ENCODE measurements at places on chromosomes 7 and 10.

- no peak for DNase-seq
Observed at GRCh38 chr7:44590910-44591309, 8.9 kb upstream of the TMED4 start.

- DNase-seq, result no peak
Observed at GRCh38 chr7:131486346-131486745, 70.1 kb downstream of the PODXL start.

- DNase-seq, result no peak
Observed at GRCh38 chr7:17320657-17321056, 22.2 kb downstream of the AHR start.

DNA sequence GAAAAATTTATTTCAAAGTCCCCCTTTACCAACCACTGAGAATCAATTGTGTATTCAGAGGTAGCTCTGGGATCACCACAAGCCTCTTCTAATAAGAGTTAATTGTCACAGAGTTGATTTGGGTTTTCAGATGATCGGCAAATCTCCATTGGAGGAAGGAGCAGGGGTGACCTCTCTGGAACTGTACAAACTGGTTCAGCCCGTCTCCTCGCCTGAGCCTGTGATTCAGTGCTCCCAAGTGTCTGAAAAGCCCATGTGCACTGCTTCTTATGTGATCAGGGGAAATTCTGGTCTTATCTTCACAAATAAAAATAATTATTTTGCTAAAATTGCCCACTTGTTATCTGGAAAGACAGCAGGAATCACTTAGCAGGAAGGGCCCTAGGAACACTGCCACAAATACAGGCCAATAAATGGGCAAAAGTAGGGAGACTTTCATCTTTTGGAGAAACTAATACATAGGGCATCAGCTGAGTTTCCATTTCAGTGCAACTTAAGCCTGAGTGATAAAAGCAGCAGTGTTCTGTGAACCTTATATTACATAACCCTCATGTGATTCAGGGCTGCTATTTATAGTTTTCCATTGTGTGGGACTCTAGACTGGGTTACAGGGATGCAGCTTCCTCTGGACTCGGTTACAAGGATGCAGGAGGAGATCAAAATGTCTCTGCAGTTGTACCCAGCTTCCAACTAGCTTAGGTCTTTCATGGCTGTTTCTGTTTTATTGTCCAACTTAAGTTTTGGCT lies 32.3 kb downstream of the CDK1 start:
- DNase-seq, result no peak

DNA sequence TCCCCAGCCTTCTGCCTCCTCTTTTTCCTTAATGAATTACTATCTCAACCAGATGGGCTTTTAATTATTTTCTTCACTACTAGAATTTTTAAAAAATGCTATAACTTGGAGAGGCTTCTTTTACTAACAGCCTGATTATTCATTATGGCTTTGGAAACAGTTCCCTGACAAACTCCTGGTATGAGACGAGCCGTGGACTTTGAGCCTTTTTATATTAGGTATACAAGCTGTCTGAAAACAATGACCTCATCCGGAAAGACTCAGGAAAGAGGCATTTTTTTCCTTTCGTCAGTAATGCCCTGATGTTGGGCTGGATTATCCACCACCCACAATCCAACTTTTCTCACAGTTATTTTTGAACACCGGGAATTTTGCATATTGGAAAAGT lies 26.7 kb upstream of the ABLIM1 start:
- no peak for DNase-seq

DNA sequence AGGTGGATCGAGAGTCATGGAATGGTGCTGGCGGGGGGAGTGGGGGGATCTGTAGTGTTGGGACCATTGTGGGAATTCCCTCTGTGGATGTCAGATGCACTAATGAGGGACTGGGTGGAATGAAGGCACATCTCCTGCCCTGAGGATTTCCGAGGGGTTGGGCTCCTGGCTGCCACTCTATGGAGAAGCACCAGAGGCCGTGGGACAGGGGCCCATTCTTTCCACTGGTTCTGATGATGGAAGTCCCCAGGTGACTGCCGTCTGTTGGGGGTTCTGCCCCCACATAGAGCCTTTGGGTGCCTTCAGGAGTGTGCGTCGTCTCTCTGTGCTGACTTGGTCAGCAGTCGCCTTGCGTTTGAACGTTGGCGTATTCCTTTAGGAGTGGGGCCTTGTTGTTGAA lies 202.9 kb downstream of the GLRX3 start:
- no peak for DNase-seq

DNA sequence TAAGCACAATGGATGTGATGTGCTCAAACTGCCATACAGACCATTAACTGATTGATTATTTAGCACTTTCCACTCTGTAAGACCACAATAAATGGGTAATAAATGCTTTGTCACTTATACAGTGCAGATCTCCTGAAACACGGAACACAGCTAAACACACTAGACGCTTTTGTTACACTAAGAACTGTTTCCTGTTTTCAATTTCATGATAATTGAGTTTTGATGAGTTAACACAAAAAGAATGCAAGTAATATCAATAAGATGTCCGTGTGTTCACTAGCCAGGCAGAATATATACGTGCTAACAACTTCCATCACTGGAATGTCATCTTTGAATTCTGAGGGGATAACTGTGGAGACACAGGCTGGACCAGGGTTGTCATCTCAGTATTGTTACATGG lies 178.8 kb downstream of the SKAP2 start:
- no peak for DNase-seq

GRCh38 chr7:159272739-159273138 lies 128.1 kb upstream of the VIPR2 start:
- DNase-seq, result no peak

DNA sequence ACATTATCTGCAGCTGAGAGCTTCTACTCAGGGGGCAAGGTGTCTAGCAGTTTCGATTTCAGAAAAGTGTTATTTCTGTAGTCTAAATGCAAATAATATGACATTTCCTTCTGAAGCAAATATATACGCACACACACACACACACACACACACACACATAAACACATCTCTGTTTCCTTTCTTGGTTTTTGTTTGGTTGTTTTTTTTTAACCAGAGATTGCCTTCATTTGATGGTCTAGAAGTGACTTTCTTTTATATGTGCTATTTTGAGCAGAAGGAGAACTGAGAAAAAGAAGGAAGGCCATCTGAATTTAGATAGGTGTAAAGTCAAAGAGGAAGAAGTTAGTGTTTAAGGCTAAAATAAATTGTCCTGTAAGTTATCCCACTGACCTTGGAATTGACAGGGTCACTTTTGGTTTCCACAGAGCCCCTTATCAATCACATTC lies 142.2 kb downstream of the TRIL start:
- no peak for DNase-seq

GRCh38 chr7:21269021-21269420 lies 158.9 kb upstream of the SP4 start:
- DNase-seq, result no peak

GRCh38 chr10:110022716-110023504 lies 15.1 kb downstream of the ADD3 start:
- DNase-seq, result no peak

DNA sequence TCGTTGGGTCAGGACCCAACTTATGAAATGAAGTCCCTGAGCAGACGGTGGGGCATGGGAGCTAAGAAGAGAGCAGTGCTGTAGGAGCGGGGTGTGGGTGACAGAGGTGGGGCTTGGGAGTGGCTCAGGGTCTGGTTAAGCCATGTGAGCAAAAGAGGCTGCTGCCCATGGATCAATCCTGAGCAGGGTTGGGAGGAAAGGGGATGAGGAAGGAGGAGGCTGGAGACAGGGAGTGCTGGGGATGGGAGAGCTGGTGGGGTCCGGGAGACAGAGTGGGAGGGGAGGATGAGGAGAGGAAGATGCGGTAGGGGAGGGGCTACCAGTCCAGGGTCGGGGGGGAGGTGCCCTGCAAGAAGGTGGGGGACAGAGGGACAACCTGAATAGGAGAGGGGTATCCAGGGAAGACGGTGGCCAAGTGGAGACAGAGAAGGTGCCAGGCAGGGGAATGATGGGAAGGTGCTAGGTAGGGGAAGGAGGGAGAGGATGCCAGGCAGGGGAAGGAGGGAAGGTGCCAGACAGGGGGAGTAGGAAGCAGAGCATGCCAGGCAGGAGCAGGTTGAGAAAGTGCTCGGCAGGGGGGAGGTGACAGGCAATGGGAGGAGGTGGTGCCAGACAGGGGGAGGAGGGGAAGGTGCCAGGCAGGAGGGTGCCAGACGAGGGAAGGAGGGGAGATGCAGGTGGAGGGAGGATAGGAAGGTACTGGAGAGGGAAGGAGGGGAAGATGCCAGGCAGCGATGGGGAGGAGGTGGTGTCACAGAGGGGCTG lies 27.5 kb upstream of the SMARCD3 start:
- DNase-seq, result no peak

DNA sequence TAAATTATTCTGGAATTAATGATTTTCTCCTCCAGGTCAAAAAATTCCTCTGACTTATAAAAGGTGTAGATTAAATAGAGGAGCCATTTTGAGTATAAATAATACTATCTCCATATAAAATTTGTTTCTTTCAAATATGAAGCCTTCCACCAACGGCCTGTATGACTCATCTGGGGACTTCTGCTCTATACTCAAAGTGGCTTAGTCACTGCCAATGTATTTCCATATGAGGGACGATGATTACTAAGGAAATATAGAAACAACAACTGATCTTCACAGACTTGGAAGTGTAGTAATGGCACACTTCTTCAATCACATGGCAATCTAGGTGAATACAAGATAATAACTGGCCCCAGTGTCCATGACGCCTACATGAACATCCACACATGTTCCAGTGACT lies 335.6 kb upstream of the HGF start:
- DNase-seq, result no peak

DNA sequence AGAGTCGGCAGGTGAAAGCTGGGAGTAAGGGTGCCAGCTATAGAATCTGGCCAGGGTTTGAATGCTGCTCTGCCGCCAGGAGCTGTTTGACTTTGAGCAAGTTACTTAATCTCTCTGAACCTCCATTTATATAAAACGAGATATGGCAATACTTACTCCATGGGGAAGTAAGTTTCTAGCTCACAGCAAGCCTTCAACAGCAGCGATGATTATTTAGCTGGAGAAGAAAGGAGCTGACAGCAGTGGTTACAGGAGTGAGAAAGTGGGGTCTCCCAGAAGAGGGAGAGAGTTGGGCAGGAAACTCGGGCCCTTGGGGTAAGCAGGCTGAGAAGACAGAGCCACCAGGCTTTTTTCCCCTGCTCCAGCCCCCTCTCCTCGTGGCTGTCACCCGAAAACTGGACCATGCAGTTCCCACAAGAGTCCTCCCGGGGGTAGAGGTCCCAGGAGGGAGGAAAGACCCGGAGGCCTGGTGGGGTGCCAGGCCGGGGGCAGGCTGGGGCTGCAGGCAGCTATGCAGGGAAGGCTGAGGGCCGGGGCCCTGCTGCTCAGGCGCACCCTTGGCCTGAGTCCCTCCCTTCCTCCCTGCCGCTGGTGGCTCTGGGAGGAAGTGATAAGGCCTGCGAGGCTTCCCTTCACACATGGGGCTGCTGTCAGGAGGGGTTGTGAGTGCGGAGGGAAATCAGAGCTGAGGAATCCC lies 3.5 kb downstream of the NOS3 start:
- DNase-seq, result no peak

DNA sequence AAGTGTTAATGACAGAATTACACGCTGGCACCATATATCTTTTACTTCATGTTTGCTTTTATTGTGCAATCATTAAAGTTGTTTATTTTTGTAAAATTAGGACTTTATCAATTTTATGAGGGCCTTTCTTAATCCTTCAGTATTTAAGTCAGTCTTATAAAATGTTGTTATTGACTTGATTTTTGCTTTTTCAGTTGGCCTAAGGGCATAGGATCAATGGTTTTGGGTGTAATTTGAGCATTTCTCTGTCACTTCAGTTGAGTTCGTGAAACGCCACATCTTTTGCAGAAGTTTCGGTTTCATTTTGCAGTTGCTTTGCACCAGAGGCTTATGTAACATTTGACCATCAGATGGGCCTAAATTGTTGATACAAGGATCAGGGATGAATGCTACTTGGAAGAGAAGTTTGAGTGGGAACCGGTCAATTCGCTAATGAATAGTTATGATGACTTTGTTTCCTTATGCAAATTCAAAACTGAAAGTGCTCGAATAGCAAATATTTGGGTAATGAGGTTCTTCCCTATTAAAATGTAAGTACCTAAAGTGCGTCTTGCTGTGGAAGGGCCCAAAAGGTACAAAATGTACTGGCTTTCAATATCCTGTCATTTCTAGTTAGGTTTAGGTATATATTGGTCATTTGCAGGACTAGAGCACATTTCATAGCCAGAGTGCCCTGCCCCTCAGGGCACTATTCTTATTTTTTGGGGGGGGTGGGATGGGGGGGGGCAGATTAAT lies 340.9 kb downstream of the LRMDA start:
- DNase-seq, result no peak

- DNase-seq, result no peak
Observed at GRCh38 chr10:19498393-19499290, 317.6 kb upstream of the PLXDC2 start.

DNA sequence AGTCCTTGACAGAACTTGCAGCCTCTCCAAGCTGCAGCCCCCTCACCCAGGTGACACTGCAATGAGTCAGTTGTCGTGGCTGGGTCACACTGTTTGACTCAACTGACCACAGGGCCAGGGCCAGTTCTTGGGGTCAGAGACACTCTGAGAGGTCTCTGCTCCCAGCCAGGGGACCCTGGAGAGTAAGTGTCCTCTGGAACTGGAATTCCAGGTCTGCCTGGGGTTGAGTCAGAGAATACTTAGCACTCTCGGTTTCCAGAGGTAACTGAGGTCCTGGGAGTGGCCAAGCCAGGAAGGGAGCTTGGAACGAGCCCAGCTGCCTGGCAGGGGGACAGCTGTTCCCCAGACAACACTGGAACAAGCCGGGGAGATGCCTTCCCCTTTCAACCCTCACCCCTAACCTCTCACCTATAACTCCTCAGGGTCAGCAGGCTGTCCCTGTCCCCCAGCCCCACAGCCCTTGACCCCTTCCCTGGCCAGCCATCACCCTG lies 2.2 kb upstream of the MYL10 start:
- DNase-seq, result no peak

DNA sequence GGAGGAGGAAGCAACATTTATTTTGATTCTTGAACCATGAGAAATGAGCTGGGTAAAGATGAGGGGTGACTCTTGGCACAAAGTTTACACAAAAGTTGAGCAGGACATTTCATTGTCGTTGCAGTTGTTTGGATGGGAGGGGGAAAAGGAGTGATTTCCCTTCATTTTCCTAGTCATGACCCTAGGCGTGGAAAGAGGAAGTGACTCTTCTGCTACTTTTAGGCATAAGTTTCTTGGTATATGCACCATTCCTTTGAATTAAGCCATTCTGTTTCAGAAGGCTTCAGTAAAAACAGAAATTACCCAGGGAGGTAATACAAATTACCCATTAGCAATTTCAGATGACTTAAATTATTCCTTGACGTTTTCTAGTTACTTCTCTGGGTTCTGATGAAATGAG lies 113.9 kb upstream of the FAM171A1 start:
- no peak for DNase-seq

DNA sequence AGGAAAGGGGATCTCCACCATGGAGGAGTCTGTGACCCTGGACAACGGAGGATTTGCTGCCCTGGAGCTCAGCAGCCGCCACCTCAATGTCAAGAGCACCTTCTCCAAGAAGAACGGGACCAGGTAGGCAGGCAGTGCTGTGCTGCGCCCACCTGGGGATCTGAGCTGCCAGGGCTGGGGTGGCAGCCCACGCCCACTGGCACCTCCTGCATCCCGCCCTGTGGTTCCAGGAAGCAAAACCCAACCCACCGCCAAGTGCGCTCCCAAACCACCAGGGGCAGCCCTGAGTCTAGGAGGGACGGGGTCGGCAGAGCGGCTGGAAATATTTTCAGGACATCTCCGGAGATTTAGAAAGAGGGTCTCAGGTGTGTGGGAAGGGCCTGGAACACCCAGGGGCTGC lies 440.3 kb upstream of the FOXK1 start:
- no peak for DNase-seq

GRCh38 chr7:157989589-157989988 lies 598.0 kb downstream of the PTPRN2 start:
- DNase-seq, result no peak

Measured in activated CD8-positive, alpha-beta memory T cell treated with anti-CD3 and anti-CD28 coated beads for 48 hours (primary cell).